NCI-H1930 (cell line): ENCODE measurements at places on chromosomes 3 and 15.

- no peak for DNase-seq
These were observed 180.7 kb upstream of the LMCD1 start for GRCh38 chr3:8320711-8321458.

DNA sequence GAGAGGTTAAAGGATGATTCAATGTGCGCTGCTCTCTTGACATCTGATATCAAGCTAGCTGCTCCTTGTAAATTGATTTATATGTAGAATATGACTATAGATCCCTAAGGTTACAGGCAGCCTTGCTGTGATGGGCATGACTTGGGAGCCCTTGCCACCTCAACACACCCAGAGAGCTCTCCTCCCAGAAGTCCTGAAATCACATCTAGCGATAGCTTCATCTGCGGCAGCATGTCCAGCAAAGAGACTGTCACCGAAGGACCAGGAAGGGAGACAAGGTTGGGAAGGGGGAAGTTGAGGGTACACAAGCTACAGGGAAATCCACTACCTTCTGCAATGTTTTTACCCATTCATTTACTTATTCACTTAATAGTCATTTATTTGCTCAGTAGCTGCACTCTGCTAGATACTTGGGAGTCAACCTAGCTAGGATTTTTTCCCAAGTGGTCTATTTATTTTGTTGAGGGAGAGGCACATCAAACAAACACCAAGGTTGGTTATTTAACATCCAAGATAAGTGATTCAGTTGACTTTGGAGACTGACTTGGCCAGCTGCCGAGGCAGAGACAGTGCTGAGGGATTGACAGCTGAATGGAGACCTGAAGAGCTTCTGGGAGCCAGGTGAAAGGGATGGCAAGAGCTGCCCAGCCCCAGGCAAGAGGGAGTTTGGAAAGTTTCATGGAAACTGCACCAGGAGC, 205.8 kb upstream of the IL12A start:
- no peak for DNase-seq

GRCh38 chr3:131550562-131551465, 48.0 kb upstream of the MRPL3 start:
- DNase-seq: no peak

GRCh38 chr3:60076331-60076730, 1026.5 kb upstream of the CFAP20DC start:
- no peak for DNase-seq

DNA sequence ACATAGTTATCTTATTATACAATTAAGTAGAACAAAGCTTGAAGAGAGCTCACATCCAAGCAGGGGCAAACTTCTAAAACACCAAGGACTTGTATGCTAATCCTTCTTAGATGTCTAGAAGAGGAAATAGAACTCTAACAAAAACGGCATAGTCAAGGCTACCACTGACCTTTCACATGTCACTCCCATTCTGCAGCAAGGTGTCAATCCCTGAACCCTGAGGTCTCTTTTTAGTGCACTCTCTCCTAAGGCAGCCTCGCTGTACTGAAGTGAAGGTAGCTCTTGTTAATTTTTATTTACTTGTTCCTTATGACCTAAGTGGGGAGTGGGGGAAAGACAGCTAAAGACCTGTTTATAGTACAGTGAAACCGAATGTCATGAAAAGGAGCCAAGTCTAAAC, 506.5 kb downstream of the FOXP1 start:
- DNase-seq: no peak

- DNase-seq: no peak
These were observed 187.7 kb downstream of the SATB1 start for GRCh38 chr3:18237251-18238005.

DNA sequence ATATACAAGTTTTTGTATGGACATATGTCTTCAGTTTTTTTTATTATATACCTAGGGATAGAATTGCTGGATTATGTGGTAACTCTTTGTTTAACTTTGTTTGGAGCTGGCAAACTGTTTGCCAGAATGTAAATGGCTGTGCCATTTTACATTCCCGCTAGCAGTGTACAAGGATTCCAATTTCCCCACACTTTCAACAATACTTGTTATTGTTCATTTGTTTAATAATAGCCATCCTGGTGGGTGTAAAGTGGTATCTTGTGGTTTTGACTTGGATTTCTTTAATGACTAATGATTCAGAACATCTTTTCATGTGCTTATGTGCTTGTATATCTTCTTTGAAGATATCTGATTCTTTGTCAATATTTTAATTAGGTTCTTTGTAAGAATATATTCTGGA, 64.4 kb downstream of the ZNF609 start:
- no peak for DNase-seq

DNA sequence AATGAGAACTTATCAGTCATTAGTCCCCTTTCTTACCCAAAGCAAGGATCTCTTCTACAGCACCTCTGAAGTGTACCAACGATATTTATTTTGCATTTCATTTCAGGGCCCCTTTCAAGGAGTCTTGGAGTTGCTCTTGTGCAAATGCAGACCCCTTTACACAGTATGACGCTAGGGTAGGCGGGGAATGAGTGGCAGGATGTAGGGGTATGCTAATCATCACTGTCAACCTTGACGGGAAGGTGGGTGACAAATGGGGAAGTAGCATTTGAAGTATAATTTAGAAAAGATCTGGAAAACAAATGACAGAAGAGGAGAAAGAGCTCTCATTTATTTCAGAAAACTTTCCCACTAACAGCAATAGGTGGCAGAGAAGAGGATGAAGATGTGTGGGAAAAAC, 94.4 kb downstream of the LRRN1 start:
- DNase-seq: no peak

GRCh38 chr3:108511055-108511454, 659 bp upstream of the MYH15 start:
- DNase-seq: no peak

DNA sequence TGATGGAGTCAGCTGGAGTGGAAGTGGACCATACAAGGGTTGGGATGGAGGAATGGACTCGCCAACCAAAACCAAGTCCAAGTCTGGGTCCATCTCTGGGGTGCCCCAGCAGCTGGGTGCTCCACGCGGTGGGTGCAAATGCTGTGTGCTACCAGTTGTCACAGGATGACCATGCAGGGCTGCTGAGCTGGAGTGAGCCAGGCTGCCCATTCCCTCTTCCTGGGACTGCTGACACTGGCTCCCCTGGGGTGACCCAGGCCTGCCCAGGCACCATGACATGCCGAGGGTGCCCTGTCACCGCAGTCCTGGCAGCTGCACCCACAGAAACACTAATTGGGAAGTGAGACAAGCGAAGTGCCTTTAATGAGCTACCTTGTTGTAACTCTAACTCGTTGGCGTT, 140.2 kb downstream of the TPRA1 start:
- DNase-seq: no peak

DNA sequence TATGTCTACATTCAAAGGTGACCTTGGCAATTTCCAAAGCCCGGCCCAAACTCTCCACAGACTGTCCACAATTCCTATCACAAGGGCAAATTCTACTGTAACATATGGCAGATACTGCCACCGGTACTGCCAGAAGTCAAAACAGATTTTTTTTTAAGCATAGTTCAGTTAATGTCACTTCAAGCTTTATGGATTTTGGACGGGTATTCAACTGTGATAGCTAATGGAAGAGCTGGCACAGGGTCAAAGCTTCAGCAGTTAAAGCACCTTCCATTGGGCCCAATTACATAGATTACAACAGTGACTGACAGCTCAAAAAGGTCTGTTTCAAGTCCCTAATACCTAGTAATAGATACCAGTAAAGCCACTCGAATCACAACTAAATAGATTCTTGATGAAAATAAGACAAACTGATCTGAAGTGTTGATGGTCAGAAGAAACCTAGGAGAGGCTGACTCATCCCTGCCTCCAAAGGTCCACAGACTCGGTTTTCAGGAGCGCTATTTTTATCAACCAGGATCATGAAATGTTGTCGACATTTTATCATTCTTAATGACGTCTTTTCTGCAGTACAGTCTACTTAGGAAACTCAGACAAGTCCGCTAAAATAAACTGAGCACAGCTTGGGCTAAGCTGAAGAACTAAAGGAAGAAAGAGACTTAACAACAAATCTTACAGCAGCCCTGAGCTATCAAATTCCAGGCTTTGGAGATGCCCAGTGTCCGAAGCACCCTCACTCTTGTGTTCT, 38.7 kb downstream of the ANXA2 start:
- DNase-seq: no peak

- no peak for DNase-seq
These were observed 264.8 kb upstream of the NSMCE3 start for GRCh38 chr15:29534378-29534777.

DNA sequence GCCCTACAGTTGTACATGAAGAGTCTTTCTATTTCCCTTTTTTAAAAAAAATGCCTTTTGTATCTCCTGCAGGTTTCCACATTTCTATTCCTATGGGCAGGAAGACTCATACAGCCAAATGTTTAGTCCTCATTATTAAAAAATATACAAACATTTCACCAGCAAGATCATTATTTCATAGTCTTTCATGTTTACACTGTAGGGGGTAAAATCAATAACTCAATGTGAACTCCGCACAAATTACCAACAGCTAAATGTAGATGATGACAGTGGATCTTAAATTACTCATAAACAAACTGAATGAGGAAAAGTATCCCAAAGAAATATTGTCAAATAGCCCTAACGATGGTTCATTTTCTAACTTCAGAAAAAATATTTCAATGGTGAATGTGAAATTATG, 99.5 kb downstream of the MAGI1 start:
- no peak for DNase-seq
